ENCODE measurements at places on chromosomes 12 and 14. TPM values are rescaled to one million over a fixed set of nuclear protein-coding genes. Genes with fewer than 3 reads are reported as not detected.

DNA sequence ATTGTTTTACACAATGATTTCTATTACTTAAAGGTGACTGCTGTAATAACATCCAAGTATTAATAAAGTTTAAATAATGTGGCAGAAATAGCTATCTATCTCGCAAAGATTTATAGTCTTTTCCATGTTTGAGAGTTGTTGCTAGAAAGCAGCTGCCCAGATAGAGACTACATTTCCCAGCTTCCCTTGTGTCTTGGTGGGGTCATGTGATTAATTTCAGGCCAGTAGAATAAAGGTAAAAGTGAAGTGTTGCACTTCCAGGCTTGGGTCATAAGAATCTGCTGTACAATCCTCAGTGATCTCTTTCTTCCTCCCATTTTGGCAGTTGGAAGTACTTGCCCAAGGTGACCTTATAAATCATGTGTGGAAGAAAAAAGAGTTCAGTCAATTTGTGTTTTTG is 449.7 kb upstream of the USP15 start:
- no peaks in the 10 kb centered on the region for H3K27me3 ChIP-seq
- no peak for DNase-seq
- H3K4me1 ChIP-seq: no peaks in the 10 kb centered on the region
- H3K4me3 ChIP-seq: no peak overlapping the region

- no peak for DNase-seq
- H3K27me3 ChIP-seq: no peaks in the 10 kb centered on the region
- no peak overlapping the region for H3K4me3 ChIP-seq
- H3K27ac ChIP-seq: no peak overlapping the region
Observed at GRCh38 chr12:88509347-88509746, 70.9 kb downstream of the KITLG start.

DNA sequence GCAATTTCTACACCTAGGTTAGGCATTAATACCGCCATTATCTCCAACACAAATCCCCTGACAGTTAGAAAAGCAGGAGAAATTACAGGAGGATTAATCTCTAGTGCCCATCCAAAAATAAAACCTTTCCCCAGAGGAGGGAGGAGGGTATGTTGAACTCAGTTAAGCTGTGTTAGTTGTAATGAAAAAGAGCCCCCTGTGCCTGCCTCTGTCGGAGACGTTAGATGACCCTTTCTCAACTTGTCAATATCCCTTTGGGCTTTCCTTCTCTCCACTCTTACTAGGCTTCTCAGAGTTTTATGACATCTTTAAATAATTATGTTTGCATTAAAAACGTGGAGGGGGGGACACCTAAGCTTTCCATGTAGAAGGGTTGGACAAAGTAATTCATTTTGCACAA is 278.2 kb downstream of the PDZRN4 start:
- no peaks in the 10 kb centered on the region for H3K27me3 ChIP-seq
- H3K4me1 ChIP-seq: no peaks in the 10 kb centered on the region
- DNase-seq: no peak

DNA sequence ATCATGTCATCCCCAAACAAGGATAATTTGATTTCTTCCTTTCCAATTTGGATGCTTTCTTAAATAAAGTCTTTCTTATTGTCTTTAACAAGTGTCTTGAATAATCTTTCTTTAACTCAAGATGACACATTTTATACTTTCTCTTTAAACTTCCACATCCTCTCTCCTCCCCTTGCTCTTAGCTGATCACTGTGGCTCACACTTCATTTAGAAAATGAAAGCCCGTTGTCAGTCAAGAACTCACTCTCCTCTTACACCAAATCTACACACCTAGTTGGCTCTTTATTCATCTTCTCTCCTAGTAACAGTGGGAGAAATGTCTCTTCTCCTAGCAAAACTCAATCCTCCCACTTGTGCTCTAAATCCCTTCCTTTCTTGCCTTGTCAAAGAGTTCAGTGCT is 10.4 kb upstream of the RMST start:
- H3K4me1 ChIP-seq: no peaks in the 10 kb centered on the region
- no peak for DNase-seq
- no peak overlapping the region for H3K4me3 ChIP-seq
- H3K36me3 ChIP-seq: no peaks in the 10 kb centered on the region

DNA sequence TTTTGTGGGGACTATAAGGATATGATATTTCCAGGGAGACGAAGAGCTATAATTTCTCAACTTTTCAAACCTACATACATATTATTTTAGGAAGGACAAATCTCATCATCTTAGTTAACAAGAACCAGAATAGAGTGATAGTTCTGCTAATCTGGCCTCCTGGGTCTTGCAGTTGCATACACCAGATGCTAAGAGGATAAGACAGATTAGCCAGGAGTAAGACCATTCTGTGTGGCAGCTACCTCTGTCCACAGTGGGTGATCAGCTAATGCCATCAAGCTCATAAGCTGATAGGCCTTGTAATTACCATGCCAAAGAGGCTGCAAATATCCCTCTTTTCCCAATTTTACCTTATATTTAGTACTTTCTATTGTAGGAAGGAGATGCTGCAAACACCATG is 776.8 kb downstream of the NRXN3 start:
- no peak overlapping the region for H3K27ac ChIP-seq
- H3K27me3 ChIP-seq: peaks cover 2% of the 10 kb centered on the region
- no peaks in the 10 kb centered on the region for H3K4me1 ChIP-seq
- no peak for DNase-seq
- H3K4me3 ChIP-seq: no peak overlapping the region

GRCh38 chr12:111773801-111774551 is 7.2 kb downstream of the ALDH2 start:
- H3K27ac ChIP-seq: peak overlapping the region; percentile 53
- H3K36me3 ChIP-seq: no peaks in the 10 kb centered on the region
- peaks cover 20% of the 10 kb centered on the region for H3K4me1 ChIP-seq
- no peaks in the 10 kb centered on the region for H3K27me3 ChIP-seq
- H3K4me3 ChIP-seq: no peak overlapping the region
- DNase-seq: peak; percentile 84

DNA sequence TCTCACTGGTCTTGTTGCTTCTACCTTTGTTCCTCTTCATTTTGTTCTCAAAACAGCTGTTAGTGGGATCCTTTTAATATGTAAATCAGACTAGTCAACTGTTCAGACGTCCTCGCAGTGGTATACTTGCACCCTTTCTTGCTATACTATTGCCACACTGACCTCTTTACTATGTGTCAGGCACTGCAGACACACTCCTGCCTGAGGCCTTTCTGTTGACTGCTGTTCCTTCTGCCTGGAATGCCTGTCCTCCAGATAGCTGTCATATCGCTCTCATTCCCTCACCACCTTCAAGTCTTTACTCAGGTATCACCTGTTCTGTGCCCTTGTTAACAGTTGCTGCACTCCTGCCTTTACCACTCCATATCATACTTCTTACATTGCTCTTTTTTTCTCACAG is 90.0 kb upstream of the TMEM263 start:
- peaks cover 10% of the 10 kb centered on the region for H3K4me1 ChIP-seq
- no peak overlapping the region for H3K4me3 ChIP-seq
- H3K27ac ChIP-seq: no peak overlapping the region

GRCh38 chr14:104883681-104884361 is 18.8 kb downstream of the CEP170B start:
- H3K27me3 ChIP-seq: no peaks in the 10 kb centered on the region
- H3K4me1 ChIP-seq: no peaks in the 10 kb centered on the region
- no peak overlapping the region for H3K4me3 ChIP-seq
- DNase-seq: no peak

DNA sequence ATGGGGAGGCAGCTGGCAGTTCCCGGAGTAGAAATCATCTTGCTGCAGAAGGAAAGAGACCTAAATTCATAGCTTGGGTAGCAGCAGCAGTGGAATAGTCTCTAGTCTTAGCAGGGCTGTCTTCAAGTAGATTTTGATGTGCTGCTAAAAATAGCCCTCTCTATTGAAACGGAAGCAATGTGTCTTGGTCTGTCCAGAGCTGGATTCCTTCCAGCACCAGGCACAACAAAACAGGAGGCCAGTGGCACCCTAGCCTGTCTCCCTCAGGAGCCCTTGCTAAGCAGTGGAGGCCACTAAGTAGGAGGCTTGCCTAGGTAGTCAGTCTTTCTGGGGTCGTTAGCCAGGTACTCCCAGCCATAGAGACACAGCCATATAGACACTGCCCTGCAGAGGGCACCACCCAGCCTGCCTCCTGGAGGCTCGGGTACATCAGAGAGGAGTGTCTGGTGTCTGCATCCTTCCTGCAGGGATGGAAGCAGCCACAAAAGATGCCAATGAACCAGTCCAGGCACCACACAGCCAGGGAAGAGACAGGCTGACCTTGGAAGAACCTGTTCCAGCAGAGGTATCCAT is 97.5 kb downstream of the CRACR2A start:
- no peak overlapping the region for H3K27ac ChIP-seq
- H3K4me1 ChIP-seq: no peaks in the 10 kb centered on the region
- no peaks in the 10 kb centered on the region for H3K36me3 ChIP-seq

DNA sequence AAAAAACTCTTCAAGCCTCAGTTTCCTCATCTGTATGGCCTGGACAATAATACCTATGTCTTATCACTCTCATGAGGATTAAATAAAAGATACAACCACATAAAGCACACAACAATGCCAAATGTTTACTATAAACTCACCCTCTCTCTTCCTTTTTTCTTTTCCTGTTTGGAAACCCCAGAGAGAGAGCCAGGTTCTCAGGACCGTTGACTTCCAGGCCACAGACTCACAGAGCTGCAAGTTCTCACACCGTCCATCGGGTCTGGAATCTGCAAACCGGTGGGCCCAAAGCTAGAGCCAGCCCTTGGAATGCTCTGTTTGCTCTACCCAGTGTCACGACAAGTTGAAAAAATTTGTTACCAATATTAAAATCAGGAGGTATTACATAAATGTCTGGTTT is 4.6 kb upstream of the CD4 start:
- H3K36me3 ChIP-seq: no peaks in the 10 kb centered on the region
- H3K4me3 ChIP-seq: no peak overlapping the region
- no peaks in the 10 kb centered on the region for H3K27me3 ChIP-seq
- H3K4me1 ChIP-seq: no peaks in the 10 kb centered on the region
- no peak overlapping the region for H3K27ac ChIP-seq

DNA sequence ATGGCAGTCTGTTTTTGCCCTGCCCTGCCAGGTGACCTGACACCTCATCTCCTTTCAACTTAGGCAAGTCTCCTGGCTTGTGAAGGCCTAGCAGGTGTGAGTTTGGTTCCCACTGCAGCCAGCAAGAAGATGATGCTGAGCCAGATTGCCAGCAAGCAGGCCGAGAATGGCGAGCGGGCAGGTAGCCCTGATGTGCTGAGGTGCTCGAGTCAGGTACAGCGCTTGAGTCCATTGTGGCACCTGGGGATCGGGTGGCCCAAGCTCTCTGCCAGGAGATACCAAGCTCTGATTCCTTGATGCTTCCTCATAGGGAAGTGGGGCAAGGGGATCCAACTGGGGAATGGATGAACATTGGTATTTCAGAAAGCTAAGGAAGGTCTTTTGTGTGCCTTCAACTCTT is 4.1 kb upstream of the CSAD start:
- no peaks in the 10 kb centered on the region for H3K27me3 ChIP-seq
- peaks cover 9% of the 10 kb centered on the region for H3K36me3 ChIP-seq
- DNase-seq: no peak
- H3K4me1 ChIP-seq: peaks cover 7% of the 10 kb centered on the region
- H3K27ac ChIP-seq: no peak overlapping the region

- H3K4me1 ChIP-seq: no peaks in the 10 kb centered on the region
- DNase-seq: no peak
- no peak overlapping the region for H3K27ac ChIP-seq
- H3K4me3 ChIP-seq: no peak overlapping the region
Observed at GRCh38 chr12:97024393-97024792, 117.3 kb downstream of the NEDD1 start.

DNA sequence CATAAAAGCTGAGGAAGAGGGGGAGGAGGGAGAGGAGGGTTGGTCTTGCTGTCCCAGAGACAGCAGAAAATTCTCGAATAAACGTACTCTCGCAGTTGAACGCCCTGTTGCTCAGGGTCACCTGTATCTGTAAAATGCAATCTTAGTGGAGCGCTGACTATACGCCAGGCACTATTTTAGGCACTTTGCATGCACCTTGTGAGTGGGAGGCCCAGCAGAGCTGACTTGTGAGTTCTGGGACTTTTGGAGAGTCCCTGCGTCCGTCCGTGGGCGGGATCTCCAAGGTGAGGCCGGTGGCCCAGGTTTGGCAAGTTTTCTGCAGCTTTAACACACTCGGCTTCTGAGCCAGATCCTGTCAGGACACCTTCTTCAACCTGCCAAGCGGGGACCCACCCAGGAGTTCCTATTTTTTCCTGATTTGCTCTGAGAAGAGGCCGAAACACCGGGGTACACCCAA is 32.5 kb upstream of the PLEKHG6 start:
- no peaks in the 10 kb centered on the region for H3K36me3 ChIP-seq
- H3K27me3 ChIP-seq: peaks cover 3% of the 10 kb centered on the region
- no peak for DNase-seq
- peak overlapping the region; percentile 77 for H3K27ac ChIP-seq
- no peak overlapping the region for H3K4me3 ChIP-seq

DNA sequence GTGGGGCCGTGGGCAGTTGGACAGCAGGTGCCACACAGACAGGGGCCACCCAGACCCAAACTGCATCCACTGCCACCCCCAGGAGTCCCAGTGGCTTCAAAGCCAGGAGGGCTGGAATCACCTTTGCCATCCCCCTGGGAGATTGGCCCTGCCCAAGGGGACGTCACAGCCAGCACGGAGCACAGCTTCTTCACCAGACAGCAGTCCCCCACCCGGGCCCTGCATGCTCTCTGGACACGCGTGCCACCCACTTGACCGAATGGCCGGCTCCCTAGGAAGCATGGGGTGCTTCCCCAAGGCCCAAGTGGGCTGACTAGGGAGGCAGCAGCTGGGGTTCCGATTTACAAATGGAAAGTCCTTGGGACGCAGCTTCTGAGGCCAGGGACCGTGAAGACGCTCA is 17.3 kb downstream of the DHX37 start:
- H3K4me1 ChIP-seq: no peaks in the 10 kb centered on the region
- H3K27ac ChIP-seq: no peak overlapping the region
- no peaks in the 10 kb centered on the region for H3K27me3 ChIP-seq
- H3K4me3 ChIP-seq: no peak overlapping the region
- peaks cover 24% of the 10 kb centered on the region for H3K36me3 ChIP-seq
- no peak for DNase-seq

- no peaks in the 10 kb centered on the region for H3K4me1 ChIP-seq
- no peaks in the 10 kb centered on the region for H3K36me3 ChIP-seq
- no peak overlapping the region for H3K4me3 ChIP-seq
- peak; percentile 29 for DNase-seq
- no peak overlapping the region for H3K27ac ChIP-seq
Observed at GRCh38 chr12:24852420-24852819, 96.5 kb downstream of the BCAT1 start.

The FOXN3 gene
- 27.9 TPM for total RNA-seq

The LRCOL1 gene
- total RNA-seq: 0.17 TPM

The NPFF gene
- not detected for total RNA-seq

The SYT1 gene
- total RNA-seq: 0.51 TPM

The KRT3 gene
- not detected for total RNA-seq

The TSHR gene
- not detected for total RNA-seq

The SLC38A4 gene
- total RNA-seq: 1.8 TPM

The RILPL1 gene
- total RNA-seq: 7.8 TPM

The METAP2 gene
- total RNA-seq: 90.4 TPM

The KLRD1 gene
- 0.17 TPM for total RNA-seq

The CRADD gene
- 11.8 TPM for total RNA-seq

The SYNJ2BP gene
- 15.4 TPM for total RNA-seq

The HCFC2 gene
- total RNA-seq: 28.0 TPM

The KRT71 gene
- total RNA-seq: not detected

The TUBA1A gene
- total RNA-seq: 772 TPM

The PTHLH gene
- 0.26 TPM for total RNA-seq

The KCNH3 gene
- 0.17 TPM for total RNA-seq

The MSI1 gene
- under 0.01 TPM for total RNA-seq

The AGAP2 gene
- under 0.01 TPM for total RNA-seq

The LRRC43 gene
- 1.8 TPM for total RNA-seq

All from fibroblast of lung (primary cell).